NCI-H510A (cell line): ENCODE measurements at places on chromosomes 6 and 20.

GRCh38 chr20:32470025-32470861 is 112.1 kb downstream of the ASXL1 start:
- no peak for DNase-seq

DNA sequence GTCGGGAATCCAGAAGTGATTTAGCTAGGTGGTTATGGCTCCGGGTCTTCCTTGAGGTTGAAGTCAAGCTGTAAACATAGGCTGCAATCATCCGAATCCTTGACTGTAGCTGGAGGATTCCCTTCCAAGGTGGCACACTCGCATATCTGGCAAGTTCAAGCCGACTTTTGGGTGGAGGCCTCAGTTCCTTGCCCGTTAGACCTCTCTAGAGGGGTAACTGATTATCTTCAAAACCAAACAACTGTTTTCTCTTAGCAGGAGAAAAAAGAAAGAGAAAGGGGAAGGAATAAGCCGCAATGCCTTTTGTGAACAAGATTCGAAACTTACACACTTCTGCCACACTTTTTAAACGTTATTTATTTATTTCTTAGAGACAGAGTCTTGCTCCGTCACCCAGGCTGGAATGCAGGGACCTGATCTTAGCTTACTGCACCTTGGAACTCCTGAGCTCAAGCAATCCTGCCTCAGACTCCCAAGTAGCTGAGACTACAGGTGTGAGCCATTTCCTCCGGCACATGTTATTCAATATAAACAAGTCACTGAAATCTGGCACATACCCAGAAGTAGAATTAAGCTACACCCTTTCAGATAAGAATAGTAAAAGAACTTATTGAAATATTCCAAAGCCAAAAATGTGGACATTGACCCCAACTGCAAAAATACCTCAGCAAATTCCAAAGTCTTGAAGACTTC is 76.3 kb downstream of the HFE start:
- no peak for DNase-seq

GRCh38 chr6:23522792-23523547 is 603.0 kb upstream of the NRSN1 start:
- DNase-seq: no peak

DNA sequence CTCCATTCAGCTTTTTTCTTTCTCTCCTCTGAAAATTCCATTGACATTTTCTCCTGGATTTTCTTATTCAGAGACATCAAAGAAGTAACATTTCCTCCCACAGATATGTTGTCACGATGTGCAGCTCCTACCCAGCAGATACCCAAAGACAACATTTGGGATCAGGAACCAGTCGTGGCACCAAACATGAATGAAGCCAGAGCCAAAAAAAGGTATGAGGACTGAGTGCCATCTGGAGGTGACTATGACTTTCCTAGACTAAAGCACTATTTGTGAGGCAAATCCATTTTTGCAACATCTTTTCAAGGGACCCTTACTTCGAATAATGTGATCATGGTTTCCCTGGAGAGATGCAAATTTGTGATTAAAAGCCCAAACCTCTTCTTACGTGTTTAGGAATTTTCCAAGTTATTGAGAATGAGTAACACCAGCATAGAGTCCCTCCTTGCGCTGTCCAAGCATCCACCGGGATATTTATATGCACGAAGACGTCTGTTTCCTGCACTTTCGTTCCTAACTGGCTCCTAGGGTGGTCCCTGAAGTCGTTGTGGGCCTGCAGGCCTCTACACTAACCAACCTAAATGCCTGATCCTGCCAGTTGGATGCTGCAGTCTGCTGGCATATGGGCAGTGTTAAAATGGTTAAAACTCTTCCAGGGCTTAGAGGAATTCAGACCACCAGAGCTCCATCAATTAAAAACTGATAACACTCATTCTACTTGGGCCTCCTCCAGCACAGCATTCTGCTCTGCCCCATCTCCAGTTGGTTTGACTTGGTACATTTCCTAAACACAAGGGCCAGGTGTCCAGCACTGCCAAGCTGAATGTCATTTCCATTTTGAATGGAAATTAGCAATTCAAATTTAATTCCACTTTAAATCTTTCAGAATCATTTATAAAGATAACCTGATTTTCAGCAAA is 256.6 kb downstream of the C6orf118 start:
- no peak for DNase-seq

GRCh38 chr20:23349338-23350195 is 1.0 kb upstream of the NXT1 start:
- DNase-seq: peak; percentile 60

- no peak for DNase-seq
Measured at GRCh38 chr6:110250838-110251237, 70.6 kb downstream of the CDC40 start.

DNA sequence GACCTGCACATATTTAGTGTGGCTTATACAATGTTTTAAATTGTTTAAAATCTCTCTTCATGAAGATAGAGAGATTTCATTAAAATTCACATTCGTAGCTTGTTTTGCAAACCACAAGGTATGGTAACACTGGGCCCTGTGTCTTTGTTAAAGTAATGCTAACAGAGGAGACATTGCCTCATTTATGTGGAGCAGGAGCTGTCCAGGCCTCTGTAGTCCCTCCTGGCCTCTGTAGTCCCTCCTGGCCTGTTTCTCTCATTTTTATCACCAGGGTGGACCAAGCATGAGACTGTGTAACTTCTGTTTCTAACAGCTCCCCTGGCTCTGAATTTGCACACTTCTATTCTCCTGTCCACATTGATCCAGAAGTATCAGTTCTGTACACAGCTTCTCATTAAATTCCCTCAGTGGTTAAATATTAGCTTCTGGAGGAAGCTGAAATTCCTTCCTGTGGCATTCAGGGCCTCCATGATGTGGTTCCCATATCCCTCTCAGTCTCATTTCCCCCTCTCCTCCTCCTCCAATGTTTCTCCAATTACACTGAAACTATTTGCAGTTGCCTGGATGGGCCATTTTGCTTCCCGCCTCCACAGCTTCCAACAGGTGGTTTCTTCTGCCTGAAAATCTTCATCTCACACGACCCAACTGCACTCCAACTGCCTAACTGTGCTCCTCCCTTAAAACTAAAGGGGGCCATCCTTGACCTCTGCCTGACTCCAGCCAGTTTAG is 340.4 kb downstream of the SYNE1 start:
- DNase-seq: no peak

DNA sequence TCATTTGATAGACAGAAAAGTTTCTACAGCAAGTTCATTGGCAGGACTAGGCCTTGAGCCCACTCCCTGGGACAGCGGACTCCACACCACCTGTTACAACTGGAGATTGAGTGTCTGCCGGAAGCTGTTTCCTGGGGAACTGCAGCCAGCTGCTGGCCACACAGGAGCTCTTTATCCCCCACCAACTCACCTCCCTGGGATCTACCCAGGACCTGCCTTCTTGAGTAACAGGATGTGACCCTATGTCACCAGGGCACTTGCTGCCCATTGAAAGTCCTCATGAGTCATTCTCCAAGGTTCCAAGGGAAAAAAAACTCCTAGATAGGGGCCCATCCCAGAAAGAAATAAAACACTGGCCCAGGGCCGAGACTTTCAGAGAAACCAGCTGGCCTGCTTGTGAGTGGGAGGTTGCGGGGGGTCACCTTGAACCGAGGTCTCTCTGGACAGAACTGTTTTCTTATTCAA is 37.4 kb upstream of the SLC9A8 start:
- no peak for DNase-seq

- no peak for DNase-seq
Measured at GRCh38 chr20:57638173-57638894, 18.1 kb upstream of the ZBP1 start.

- DNase-seq: no peak
Measured at GRCh38 chr6:67680297-67680932, 954.7 kb upstream of the ADGRB3 start.

DNA sequence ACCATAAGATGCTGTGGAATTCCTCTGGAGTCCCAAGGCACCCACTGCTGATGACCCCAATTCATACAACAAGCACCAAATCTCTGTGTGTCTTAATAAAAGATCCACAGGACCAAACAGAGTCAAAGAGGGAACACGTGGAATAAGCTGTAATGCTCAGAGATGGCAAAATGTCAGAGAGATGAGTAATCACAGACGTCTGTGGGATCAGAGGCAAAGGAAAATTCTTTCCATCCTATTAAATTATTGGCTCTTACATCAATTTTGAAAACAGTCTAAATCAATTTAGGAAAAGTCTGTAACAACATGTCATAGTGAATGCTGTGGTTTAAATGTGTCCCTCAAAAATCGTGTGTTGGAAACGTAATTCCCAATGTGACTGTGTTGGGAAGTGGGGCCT is 17.5 kb upstream of the SAMD3 start:
- no peak for DNase-seq

DNA sequence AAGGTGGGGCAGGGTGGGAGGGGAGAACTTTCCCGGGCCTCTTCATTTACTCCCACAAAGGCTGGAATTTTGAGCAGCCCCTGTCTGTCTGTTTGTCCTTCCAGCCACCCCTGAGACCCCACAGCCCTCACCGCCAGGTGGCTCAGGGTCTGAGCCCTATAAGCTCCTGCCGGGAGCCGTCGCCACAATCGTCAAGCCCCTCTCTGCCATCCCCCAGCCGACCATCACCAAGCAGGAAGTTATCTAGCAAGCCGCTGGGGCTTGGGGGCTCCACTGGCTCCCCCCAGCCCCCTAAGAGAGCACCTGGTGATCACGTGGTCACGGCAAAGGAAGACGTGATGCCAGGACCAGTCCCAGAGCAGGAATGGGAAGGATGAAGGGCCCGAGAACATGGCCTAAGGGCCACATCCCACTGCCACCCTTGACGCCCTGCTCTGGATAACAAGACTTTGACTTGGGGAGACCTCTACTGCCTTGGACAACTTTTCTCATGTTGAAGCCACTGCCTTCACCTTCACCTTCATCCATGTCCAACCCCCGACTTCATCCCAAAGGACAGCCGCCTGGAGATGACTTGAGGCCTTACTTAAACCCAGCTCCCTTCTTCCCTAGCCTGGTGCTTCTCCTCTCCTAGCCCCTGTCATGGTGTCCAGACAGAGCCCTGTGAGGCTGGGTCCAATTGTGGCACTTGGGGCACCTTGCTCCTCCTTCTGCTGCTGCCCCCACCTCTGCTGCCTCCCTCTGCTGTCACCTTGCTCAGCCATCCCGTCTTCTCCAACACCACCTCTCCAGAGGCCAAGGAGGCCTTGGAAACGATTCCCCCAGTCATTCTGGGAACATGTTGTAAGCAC is 46.0 kb upstream of the TTPAL start:
- no peak for DNase-seq
